Breast epithelium (tissue), 4 donors: ENCODE measurements at places on chromosomes 5 and 9.

GRCh38 chr5:69367697-69368279 is 1.5 kb downstream of the AK6 start:
- DNase-seq = no peak

GRCh38 chr5:35316611-35317274 is 86.5 kb upstream of the PRLR start:
- DNase-seq = no peak

GRCh38 chr5:55923177-55923771 is 71.5 kb downstream of the IL6ST start:
- DNase-seq = no peak

DNA sequence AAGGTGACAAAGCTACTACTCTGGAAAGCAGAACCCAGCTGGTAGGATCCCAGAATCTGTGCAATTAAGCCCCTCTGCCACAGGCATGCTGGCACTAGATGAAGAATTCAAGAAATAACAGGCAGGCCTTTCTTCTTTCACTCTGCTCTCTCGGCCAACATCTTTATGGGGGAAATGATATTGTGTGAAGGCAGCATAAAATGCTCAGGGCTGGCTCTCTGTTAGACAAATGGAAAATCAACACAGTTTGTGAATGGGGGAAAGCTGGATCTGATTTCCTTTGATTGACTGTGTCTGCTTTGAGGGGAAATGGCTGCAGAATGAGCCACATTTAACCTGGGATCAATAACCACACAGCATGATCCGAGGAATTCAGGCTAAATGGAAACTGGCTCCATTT is 29.1 kb upstream of the AKNA start:
- no peak for DNase-seq

DNA sequence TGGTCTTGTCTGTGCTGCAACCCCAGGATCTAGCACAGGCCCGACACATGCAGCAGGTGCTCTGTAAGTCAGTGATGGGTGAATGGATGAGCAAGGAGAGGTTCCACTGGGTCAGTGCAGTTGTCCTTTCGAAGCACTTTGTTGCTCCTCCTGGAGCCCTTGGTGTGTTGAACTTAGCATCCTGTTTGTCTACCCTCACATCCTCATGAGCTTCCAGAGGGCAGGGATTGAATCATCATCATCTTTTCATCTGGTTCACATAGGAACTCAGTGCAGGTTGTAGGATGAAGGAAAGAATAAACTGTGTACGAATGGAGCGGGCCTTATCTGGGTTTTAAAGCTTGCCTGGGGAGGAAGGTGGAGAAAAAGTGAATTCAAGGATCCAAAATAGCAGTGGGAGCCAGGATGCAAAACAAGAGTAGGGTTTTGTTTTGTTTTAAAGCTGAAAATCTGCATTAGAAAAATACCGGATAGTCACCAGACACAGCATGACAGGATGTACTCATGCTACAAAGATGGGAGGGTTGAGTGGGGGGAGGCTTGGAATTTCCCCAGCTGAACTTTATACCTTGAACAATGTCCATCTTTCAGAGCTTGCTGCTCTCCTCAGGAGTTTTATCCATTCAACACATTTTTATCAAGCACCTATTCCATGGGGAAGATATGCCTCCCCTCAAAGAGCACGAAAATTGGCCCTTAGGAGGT is 55.8 kb downstream of the PTTG1 start:
- DNase-seq = no peak

DNA sequence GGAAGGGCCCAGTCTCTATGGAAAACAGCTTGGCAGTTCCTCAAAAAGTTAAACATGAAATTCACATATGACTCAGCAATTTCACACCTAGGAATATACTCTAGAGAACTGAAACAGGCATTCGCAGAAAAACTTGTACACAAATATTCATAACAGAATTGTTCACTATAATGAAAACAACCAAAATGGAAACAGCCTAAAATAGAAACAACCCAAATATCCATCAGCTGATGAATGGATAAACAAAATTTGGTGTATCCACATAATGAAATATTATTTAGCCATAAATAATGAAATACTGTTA is 4.8 kb upstream of the GPR150 start:
- DNase-seq = no peak

DNA sequence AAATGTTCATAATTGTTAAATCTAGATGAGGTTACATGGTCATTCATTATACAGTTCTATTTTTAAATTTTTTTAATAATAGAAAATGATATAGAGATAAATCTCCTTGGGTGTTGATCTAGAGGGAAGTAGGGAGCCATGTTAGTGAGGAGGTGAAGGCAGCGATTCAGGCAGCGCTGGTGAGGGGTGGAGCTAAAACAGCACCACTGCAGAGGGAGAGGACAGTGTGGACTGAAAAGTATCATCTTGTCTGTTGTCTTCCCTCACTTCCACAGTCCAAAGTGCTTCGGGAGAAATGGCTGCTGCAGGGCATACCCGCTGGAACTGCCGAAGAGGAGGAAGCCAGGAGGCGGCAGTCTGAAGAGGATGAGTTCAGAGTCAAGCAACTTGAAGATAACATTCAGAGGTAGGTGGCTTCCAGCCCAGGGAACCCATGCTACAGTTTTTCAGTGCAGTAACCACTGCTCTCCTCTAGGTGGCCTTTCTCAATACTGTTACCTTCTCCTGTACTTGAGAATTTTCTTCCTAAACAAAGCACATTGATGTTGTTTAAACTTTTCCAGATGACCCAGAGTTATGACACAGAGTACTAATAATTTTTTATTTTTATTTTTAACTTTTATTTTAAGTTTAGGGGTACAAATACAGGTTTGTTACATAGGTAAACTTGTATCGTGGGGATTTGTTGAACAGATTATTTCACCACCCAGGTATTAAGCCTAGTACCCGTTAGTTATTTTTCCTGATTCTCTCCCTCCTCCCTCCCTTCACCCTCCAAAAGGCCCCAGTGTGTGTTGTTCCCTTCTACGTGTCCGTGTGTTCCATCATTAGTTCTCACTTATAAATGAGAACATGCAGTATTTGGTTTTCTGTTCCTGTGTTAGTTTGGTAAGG is 100.5 kb downstream of the PALM2AKAP2 start:
- no peak for DNase-seq

GRCh38 chr5:41346609-41347008 is 133.3 kb upstream of the C6 start:
- DNase-seq = no peak

DNA sequence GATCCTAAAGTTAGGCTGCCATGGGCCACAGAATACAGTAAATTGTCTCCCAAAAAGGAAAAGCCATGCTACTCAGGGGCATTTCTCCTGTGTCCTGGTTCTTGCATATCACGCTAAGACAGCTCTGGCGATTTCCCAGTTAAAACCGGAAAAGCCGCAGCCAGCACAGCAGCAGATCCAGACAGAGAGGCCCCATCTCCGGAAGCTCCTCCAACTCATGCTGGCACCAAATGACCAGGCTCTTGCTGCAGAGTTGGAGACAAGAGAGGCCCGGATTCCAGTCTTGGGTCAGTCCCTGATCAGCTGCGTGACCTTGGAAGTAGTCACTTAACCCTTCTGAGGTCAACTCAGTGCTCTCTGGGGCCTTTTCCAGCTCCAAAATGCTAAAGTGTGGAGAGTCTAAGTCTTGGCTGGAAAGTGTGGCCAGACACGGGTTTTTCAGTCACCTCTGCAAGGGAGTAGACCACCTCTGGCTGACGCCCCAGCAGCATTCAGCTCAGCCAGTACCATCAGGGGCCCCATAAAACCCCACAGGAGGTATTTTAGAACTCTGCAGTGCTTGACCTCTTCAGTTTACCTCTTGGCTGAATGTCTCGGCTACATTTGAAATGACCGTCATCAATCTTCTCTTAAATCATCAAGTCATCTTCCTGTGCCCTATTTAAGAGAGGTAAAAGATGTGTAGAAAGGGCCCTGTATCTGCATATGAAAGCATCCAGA is 16.2 kb downstream of the GDNF start:
- DNase-seq = no peak

GRCh38 chr5:143180751-143181150 is 222.7 kb downstream of the NR3C1 start:
- DNase-seq = no peak

DNA sequence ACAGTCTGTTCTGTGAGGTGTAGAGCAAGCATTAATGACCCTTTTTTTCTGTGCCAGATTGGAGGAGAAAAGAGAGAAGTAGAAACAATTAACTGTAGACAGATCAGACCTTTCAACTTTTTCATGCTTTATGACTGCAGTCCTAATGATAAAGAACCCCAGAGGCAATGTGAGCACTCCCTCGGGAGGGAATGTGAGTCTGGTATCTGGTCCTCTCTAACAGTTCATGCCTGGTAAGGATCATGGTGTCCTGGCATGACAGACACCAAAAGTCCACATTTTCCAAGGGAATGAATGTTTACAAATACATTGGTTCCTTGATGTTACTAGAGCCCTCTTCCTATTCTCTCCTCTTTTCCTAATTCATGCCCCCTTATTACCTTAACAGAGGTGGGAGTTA is 70.3 kb downstream of the MTAP start:
- DNase-seq = no peak

DNA sequence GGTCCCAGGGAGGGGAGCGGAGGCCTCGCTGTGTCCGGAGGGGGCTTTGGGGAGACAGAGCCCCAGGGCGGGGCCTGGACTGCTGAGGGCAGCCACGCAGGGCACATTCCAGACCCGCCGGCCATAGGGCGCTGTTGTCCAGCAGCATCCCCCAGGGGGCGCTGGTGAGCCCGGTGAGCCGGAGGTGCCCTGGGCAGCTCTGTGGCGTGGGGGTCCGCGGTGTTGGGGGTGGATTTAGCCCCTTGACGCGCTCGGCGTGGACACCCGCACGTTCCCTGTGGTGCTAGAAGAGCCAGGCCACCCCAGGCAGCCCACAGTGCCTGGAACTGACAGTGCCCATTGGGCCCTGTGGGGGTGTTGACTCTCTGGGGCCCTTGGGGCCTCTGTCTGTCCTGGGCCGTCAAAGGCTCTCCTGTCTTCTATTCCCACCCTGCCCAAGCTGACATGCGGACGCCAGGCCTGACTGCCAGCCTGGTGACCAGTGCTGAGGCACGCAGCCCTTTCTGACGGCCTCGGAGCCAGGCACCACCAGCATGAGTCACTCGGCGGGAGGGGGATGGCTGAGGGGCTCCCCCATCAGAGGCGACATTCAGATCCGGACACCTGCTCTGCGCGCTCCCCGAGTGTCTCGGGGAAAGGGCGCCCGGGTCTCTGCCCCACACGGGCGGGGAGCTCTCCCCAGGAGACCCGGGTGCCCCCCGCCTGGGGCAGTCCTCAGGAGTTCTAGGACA is 23.9 kb downstream of the TPPP start:
- no peak for DNase-seq

DNA sequence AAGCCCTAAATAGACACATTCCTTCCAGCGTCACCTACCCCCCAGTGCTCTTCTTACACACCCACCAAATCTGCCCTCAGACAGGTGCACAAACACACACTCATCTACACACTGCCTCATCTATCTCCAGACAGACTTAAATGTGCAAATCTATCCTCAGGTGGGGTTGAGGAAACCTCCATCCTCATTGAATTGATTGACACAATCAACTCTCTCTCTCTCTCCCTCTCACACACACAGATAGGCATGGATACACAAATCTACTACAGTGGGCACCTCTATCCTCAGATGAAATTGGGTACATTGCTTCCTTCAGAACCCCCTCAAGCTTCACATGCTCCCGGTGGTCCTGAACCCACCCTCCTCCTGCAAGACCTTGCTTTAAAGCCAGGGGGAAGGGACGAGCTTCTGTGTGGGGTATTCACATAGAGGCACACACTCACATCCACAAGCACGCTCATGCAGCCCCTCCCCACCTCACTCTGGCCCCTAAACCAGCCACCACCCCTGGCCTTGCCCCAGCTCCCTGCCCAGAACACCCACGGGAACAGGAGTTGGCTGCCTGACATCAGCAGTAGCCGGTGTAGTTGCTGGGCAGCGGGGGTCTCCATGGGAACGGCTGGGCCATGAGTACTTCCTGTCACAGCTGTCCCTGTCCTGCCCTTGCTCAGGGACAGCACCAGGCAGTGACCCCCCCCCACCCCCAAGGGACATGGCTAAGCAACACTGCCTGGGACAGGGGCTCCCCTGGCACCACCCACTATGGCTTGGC is 22.8 kb downstream of the PCDH1 start:
- DNase-seq = peak; percentile 56

- no peak for DNase-seq
Measured at GRCh38 chr5:78497573-78498533, 137.4 kb downstream of the SCAMP1 start.

DNA sequence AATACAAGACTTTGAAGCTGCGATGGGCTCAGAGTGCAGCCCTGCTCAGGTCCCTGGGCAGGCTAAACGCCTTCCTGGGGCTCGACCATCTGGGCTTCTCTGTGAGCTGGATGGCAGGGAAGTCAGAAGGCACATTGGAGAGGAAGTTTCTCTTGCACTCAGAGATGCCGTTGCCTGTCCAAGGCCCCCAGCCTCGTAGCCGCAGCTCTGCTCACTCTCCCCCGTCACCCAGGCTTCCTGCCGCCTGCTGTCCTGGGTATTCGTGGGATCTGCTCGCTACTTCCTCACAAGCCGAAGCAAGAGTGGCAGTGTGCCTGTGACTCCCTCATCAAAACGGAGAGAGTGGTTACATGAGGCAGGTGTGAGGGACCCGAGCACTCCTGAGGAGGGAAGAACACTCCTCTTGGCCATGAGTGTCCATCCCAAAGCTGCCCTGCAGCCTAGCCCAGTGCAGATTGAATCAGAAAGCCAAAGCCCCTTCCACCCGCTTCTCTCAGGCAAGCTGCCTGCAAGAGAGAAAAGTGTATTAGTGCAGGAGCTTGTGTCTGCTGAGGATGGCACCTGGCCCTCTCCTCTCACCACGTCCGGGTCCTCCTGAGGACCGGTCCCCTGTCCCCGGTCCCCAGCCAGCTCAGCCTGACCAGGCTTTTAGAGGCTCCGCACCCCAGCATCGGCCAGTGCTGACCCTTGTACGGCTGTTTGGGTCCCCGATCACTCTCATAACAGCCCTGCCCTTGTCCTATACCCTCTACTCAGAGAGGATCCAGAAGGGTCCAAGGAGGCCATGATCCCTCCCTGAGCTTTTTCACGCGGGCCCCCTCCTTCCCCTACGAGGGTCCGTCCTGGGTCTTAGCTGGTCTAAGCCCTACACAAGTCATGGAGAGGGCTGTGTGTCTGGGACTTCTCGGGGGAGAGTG is 7.3 kb downstream of the FCN2 start:
- no peak for DNase-seq

DNA sequence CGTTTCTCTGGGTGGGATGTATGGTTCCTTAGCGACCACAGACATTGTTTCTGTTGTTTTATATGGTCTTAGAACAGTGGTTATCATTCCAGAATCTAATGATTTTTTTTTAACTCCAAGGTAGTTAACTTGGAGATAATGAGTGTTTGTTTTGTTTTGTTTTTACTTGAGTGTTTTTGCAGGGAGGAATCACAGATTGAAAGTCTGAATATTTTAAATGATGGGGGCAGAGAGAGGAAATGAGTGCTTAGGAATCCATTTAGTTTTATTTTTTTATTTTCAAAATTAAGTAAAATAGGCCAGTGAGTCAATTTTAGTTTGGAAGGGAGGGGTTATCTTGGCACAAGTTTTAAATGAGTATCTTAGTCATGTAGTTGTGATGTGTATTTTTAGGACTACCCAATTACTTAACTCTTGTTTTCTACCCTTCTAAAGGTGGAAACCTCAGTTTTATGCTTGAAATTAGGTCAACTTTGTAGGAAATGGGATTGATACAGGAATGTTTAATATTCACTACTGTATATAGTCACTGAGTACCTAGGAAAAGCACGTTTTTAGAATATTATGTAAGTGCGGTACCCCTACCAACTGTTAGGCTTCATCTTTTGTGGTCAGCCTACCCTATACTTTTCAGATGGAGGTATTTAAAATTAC is 2.0 kb downstream of the UBE2R2 start:
- DNase-seq = no peak
